Activated B cell treated with CpG ODN at 0.5 μM for 24 hours (primary cell): ENCODE measurements at places on chromosomes 12 and 14. TPM values are rescaled to one million over a fixed set of nuclear protein-coding genes. Genes with fewer than 3 reads are reported as not detected.
A peak's percentile ranks its signal among the peaks of the same experiment; 100 is the strongest.

GRCh38 chr12:108297895-108298760 lies 41.0 kb downstream of the CMKLR1 start:
- no peak overlapping the region for H3K4me3 ChIP-seq
- DNase-seq, result no peak
- H3K27ac ChIP-seq, result no peak overlapping the region

- H3K27ac ChIP-seq, result peak overlapping the region; percentile 80
- peak overlapping the region; percentile 88 for H3K4me3 ChIP-seq
- DNase-seq, result no peak
Measured at GRCh38 chr12:53381731-53382630, 2.0 kb downstream of the SP1 start.

DNA sequence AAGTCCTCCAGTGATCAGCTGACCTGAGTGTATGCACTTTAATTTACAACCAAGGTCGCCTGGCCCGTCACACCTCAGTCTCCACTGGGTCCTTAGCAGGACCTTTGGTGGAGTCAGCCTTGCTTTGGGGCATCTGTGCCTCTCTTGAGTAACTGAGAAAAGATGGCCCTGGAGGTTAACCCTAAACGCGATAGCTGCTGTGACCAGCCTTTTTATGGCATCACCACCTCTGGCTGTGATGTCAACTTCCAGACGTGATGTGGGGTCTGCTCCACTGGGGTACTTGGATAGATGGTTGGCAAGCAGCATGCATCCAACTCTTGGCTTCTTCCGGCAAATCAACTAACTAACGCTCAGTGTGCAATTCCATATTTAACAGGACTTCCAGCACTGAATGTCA lies 122.8 kb upstream of the RTL1 start:
- DNase-seq, result no peak
- H3K4me1 ChIP-seq, result no peaks in the 10 kb centered on the region
- H3K36me3 ChIP-seq, result no peaks in the 10 kb centered on the region
- no peak overlapping the region for H3K4me3 ChIP-seq

DNA sequence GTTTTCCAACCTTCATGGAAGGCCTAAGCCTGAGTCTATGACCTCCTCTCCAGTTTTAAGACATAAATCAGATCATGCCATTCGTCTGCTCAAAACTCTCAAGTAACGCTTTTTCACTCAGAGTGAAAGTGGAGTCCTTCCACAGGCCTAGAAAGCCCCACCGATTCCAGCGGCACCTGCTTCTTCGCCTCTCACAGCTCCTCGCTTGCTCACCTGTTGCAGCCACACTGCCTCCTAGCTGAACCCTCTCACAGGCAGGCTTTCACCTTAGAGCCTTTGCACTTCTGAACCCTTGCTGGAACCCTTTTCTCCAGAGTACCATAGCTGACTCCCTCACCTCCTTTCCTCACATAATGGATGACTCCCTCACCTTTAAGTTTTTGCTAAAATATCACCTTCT lies 301.1 kb downstream of the ZFP36L1 start:
- DNase-seq, result no peak
- H3K36me3 ChIP-seq, result no peaks in the 10 kb centered on the region
- H3K27me3 ChIP-seq, result no peaks in the 10 kb centered on the region
- peaks cover 66% of the 10 kb centered on the region for H3K4me1 ChIP-seq
- H3K27ac ChIP-seq, result peak overlapping the region; percentile 68

GRCh38 chr14:100585448-100586152 lies 1.6 kb downstream of the BEGAIN start:
- H3K27ac ChIP-seq, result no peak overlapping the region
- DNase-seq, result no peak
- no peaks in the 10 kb centered on the region for H3K4me1 ChIP-seq
- no peak overlapping the region for H3K4me3 ChIP-seq
- no peaks in the 10 kb centered on the region for H3K36me3 ChIP-seq

GRCh38 chr12:120041386-120042231 lies 52.6 kb downstream of the BICDL1 start:
- no peak overlapping the region for H3K27ac ChIP-seq
- no peak for DNase-seq
- peaks cover 2% of the 10 kb centered on the region for H3K36me3 ChIP-seq
- H3K4me1 ChIP-seq, result no peaks in the 10 kb centered on the region
- H3K4me3 ChIP-seq, result no peak overlapping the region

DNA sequence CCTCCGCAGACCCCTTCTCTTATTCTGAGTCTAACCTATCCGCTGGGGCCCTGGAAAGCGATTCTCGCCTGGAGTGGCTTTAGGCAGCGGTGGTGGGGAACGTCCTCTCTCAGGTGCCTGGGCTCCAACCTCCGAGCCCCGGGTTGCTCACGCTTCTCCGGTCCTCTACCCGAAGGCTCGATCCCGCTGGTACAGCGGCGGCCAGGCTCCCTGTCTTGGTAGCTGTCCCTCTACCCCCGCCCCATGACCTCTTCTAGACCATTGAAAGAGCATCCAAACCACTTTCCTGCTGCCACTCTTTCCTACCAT lies 505 bp upstream of the HEBP1 start:
- H3K4me1 ChIP-seq, result peaks cover 27% of the 10 kb centered on the region
- H3K27me3 ChIP-seq, result no peaks in the 10 kb centered on the region

- peaks cover 56% of the 10 kb centered on the region for H3K36me3 ChIP-seq
- H3K4me1 ChIP-seq, result peaks cover 22% of the 10 kb centered on the region
- no peak overlapping the region for H3K4me3 ChIP-seq
Measured at GRCh38 chr14:102848830-102849525, 71.7 kb downstream of the TRAF3 start.

DNA sequence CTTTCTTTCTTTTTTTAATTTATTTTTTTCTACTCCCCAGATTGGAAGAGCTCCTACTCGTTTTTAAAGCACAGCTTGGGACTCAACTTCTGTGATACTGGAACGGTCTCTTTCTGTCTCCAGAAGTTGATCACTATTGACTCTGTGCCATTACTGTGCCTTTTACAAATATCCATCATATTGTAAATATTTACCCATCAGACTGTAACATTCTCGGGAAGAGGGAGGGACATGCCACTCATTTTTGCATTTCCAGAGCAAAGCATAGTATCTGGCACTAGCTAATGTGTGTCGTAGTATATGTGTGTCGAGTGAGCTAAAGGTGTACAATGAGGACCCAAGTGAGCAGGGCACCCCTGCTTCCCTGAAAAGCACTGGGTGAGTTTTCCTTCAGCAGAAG lies 24.0 kb upstream of the GSG1 start:
- no peak overlapping the region for H3K4me3 ChIP-seq
- peaks cover 9% of the 10 kb centered on the region for H3K27me3 ChIP-seq
- no peaks in the 10 kb centered on the region for H3K36me3 ChIP-seq
- no peaks in the 10 kb centered on the region for H3K4me1 ChIP-seq

DNA sequence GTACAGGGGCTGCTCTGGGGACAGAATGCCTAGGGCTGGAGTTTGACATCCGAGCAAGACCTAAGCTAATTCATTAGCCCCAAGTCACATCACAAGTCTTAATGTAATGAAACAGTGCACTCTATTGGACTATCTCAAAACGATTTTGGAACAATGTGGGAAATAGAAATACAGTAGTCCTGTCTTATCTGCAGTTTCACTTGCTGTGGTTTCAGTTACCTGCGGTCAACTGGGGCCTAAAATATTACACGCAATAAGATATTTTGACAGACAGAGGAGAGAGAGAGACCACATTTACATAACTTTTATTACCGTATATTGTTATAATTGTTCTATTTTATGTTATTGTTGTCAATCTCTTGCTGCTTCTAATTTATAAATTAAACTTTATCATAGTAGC lies 21.1 kb downstream of the MOAP1 start:
- no peaks in the 10 kb centered on the region for H3K27me3 ChIP-seq
- H3K36me3 ChIP-seq, result no peaks in the 10 kb centered on the region
- no peak overlapping the region for H3K27ac ChIP-seq
- no peak for DNase-seq
- H3K4me1 ChIP-seq, result no peaks in the 10 kb centered on the region
- no peak overlapping the region for H3K4me3 ChIP-seq

GRCh38 chr14:50233951-50234250 lies 2.5 kb upstream of the SOS2 start:
- H3K4me1 ChIP-seq, result peaks cover 30% of the 10 kb centered on the region
- DNase-seq, result no peak

DNA sequence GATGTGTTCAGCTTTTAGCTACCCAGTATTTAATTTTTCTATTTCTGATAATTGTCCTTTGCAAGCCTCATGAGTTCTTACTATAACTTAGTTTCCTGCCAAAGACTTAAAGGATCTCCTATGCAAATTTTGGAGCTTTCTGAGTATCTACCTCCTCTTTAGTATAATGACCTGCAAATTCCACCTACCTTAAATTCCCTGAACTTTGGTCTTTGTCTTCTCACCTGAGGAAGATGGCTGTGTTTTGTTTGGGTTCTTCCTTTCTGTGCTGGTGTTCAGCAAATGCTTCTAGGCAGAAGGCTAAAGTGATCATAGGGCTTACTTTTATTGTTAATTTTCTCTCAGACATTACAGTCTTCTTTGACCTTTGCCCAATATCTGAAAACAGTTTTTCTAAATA lies 142.8 kb downstream of the FUT8 start:
- H3K36me3 ChIP-seq, result no peaks in the 10 kb centered on the region
- H3K27ac ChIP-seq, result no peak overlapping the region
- no peak overlapping the region for H3K4me3 ChIP-seq
- peaks cover 20% of the 10 kb centered on the region for H3K4me1 ChIP-seq
- no peak for DNase-seq
- H3K27me3 ChIP-seq, result no peaks in the 10 kb centered on the region

GRCh38 chr14:104799244-104800014 lies 1.5 kb upstream of the ZBTB42 start:
- peak overlapping the region; percentile 87 for H3K27ac ChIP-seq
- no peaks in the 10 kb centered on the region for H3K27me3 ChIP-seq
- peak overlapping the region; percentile 73 for H3K4me3 ChIP-seq
- H3K4me1 ChIP-seq, result peaks cover 50% of the 10 kb centered on the region

GRCh38 chr12:49223122-49223521 lies 34.2 kb upstream of the TUBA1A start:
- H3K36me3 ChIP-seq, result no peaks in the 10 kb centered on the region
- no peak overlapping the region for H3K27ac ChIP-seq
- no peaks in the 10 kb centered on the region for H3K27me3 ChIP-seq
- peaks cover 2% of the 10 kb centered on the region for H3K4me1 ChIP-seq
- no peak for DNase-seq
- no peak overlapping the region for H3K4me3 ChIP-seq

DNA sequence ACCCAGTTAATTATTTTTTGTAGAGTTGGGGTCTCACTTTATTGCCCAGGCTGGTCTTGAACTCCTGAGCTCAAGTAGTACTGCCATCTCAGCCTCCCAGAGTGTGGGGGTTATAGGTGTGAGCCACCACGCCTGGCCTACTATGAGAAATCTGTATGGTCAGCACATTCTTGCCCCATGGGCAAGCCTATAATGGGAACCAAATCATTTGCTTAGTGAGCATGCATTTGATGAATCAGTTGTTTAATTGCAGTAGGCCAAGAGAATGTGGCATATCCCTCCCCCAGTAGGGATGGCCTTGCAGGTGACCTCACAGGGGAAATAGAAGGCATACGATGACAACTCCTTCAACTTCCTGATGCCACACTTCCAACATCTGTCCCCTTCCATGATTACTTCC lies 122.7 kb downstream of the DIP2B start:
- H3K27ac ChIP-seq, result peak overlapping the region; percentile 1
- peaks cover 38% of the 10 kb centered on the region for H3K4me1 ChIP-seq
- no peaks in the 10 kb centered on the region for H3K27me3 ChIP-seq
- DNase-seq, result no peak
- no peak overlapping the region for H3K4me3 ChIP-seq

DNA sequence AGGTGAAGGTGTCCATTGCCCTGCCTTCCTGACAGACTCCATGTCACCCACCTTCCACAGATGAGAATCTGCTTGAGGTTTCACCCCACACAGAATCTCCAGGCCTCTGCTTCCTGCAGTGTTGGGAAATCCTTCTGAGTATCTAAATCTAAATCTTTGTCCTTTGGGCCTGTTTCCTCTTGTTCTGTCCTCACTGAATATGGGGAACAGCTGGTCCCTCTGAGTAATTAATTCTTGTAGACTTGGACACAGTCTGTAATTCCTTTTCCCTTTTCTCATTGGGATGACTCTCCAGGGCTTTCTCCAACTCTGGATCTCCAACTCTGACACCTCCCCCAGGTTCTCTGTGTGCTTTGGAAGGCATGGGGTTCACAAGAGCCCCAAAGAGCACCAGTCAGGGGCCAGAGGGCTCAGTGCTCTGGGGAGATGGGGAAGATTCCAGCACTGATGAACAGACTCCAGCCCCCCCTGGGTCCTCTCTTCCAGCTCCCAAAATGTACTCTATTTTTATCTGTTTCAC lies 2.3 kb upstream of the ACVRL1 start:
- H3K4me1 ChIP-seq, result no peaks in the 10 kb centered on the region
- H3K36me3 ChIP-seq, result no peaks in the 10 kb centered on the region
- DNase-seq, result no peak
- no peak overlapping the region for H3K27ac ChIP-seq

DNA sequence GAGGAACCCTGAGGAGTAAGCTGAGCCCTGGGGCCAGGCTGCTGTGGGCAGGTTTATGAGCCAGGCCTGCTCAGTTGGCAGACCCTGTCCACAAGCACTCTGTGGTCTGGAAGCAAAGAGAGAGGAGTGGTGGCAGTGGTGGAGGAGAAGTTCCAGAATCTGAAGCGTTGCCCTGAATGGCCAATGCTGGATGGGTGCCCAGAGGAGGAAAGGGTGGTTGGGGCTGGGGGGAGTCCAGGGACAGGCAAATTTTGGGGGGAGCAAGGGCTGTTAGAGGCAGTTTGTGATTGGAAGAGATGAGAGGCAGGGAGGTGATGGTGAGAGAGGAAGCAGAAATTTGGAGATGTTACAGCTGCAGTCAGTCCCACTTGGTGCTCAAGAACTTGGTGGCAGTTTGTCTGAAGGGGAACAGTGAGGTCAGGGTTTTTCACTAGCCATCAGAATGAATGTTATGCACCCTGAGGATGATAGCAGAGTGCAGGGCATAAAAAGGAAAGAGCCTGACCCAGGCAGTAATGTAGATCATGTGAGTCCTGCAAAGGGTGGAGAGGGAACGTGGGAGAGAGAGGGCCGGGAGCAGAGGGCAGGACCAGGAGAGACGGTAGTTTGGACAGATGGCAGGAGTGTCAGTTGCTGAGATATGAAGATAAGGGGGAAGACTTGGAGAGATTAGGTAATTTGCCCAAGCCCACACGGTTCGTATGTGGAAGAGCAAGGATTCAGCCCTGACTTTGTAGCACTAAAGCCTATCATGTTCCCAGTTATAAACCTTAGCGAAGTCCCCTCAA lies 51.2 kb downstream of the GALNT8 start:
- H3K36me3 ChIP-seq, result no peaks in the 10 kb centered on the region
- no peak overlapping the region for H3K27ac ChIP-seq
- H3K4me3 ChIP-seq, result no peak overlapping the region
- no peaks in the 10 kb centered on the region for H3K4me1 ChIP-seq
- peaks cover 19% of the 10 kb centered on the region for H3K27me3 ChIP-seq
- no peak for DNase-seq

POTEG gene
- not detected in 2 replicates for total RNA-seq

FAM90A1 gene
- not detected in 2 replicates for total RNA-seq

IGF1 gene
- total RNA-seq, result 0.27 TPM in 1 of 2 replicates, not detected in the other

CPNE6 gene
- total RNA-seq, result 0.09 TPM in 1 of 2 replicates, not detected in the other

KIF26A gene
- not detected in 2 replicates for total RNA-seq

ESPL1 gene
- total RNA-seq, result 6.2 and 8.2 TPM in 2 replicates

BIN2 gene
- total RNA-seq, result 22.2 and 25.6 TPM in 2 replicates

FOXG1 gene
- total RNA-seq, result not detected in 2 replicates
